ENCODE measurements at places on chromosomes 12 and 14. TPM values are rescaled to one million over a fixed set of nuclear protein-coding genes. Genes with fewer than 3 reads are reported as not detected.

The CELA1 gene
- not detected for total RNA-seq

DNA sequence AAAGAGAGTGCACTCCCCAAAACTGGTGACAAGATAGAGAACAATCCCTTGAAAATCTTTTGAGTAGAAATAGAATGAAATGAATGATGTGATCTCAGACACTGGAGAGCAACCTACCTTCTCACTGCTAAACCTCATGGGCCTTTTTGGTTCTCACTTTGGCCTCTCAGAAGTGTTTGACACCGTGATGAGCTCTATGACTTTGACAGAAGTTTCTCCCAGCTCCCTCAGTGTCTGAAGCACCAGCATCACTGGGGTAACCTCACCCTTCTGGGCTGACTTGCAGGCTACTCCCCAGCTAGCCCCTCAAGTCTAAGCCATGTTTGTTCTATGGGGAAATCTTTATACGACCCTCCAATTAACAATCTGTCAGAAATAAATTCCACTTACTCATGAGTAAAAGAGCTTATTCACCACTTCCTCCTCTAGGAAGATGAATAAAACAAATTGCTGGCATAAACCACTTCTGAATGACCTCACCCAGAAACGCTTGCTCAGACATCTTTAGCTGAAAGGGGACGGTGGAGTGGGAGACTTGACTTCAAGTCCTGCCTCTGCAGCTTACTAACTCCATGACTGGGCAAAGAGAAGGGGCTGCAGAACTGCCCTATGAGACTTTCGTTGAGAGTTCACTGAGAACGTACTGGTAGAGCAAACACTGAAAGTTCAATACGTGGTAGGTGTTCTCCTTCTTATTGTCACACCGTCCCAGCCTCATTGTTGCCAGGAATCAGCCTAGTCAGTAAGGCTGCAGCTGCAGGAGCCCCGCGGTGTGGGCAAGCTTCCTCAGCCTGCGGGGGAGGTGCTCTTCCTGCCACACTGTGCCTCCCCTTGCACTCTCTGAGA is 46.5 kb downstream of the ST8SIA1 start:
- no peak for DNase-seq

The LMNTD1 gene
- total RNA-seq, result not detected

GRCh38 chr14:93824518-93825234 is 36.4 kb upstream of the PRIMA1 start:
- peak; percentile 8 for DNase-seq

DNA sequence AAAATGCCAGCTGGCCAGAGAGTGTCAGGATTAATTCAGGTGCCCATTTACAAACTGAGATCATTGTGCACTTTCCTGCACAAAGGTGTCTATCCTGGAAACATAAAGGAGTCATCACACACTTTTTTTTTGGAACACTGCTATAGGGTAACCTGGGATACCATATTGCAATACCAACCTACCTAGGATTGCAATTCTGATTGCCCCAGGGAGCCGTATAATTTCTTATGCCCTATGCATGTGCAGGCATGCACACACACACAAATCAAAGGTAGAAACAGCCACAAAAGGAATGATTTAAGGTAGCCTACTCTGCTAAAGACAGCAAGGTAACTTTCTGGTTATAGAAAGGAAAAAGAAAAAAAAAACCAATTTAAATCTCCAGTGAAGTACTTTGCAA is 285.3 kb upstream of the KITLG start:
- no peak for DNase-seq

- DNase-seq, result no peak
Measured at GRCh38 chr14:68666236-68666635, 126.6 kb downstream of the ZFP36L1 start.

GRCh38 chr14:64762044-64763034 is 58.1 kb downstream of the PLEKHG3 start:
- DNase-seq, result peak; percentile 35
